ENCODE measurements at places on chromosomes 4 and X.
A peak's percentile ranks its signal among the peaks of the same experiment; 100 is the strongest.

- H3K27ac ChIP-seq: no peak overlapping the region
- H3K4me1 ChIP-seq: peaks cover 5% of the 10 kb centered on the region
- H3K36me3 ChIP-seq: no peaks in the 10 kb centered on the region
- no peaks in the 10 kb centered on the region for H3K27me3 ChIP-seq
Measured at GRCh38 chr4:151627491-151627890, 133.3 kb downstream of the GATB start.

DNA sequence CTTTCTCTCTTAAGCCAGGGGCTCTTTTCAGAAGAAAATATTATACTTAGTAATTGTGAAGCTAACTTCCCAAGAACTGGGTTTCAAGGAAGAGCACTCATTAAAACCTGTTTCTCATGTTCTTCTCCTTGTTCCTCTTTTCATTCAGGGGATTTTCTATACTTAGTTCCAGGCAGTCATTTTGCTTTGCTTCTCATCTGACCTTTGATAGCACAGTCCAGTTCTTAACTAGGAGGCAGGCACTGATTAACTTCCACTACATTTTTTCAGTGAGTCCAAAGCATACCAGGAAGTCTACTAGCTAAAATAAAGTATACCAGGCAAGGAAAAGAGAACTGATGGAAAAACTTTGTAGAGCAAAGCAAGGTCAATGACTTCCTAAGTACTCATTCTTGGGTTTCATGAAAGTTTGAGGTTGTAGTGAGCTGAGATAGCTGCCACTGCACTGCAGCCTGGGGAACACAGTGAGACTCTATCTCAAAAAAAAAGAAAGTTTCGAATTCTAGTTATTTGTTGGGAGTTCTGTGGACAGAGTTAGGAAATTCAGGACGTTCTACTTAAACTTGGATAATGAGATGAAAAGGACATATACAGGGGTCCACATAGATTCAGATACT is 190.1 kb upstream of the HS3ST1 start:
- no peak overlapping the region for H3K4me3 ChIP-seq
- H3K4me1 ChIP-seq: no peaks in the 10 kb centered on the region
- no peaks in the 10 kb centered on the region for H3K27me3 ChIP-seq
- H3K36me3 ChIP-seq: no peaks in the 10 kb centered on the region
- H3K27ac ChIP-seq: no peak overlapping the region
- no peak for DNase-seq

GRCh38 chrX:44951572-44952067 is 78.6 kb downstream of the KDM6A start:
- peaks cover 5% of the 10 kb centered on the region for H3K4me1 ChIP-seq
- DNase-seq: no peak
- H3K27ac ChIP-seq: no peak overlapping the region

GRCh38 chrX:53239474-53239873 is 14.5 kb upstream of the KDM5C start:
- no peaks in the 10 kb centered on the region for H3K27me3 ChIP-seq
- no peak for DNase-seq
- H3K4me3 ChIP-seq: no peak overlapping the region
- no peak overlapping the region for H3K27ac ChIP-seq
- H3K36me3 ChIP-seq: no peaks in the 10 kb centered on the region
- H3K4me1 ChIP-seq: no peaks in the 10 kb centered on the region

- H3K4me3 ChIP-seq: no peak overlapping the region
- DNase-seq: no peak
- no peak overlapping the region for H3K27ac ChIP-seq
- H3K4me1 ChIP-seq: no peaks in the 10 kb centered on the region
- no peaks in the 10 kb centered on the region for H3K27me3 ChIP-seq
- no peaks in the 10 kb centered on the region for H3K36me3 ChIP-seq
Measured at GRCh38 chr4:26792639-26793038, 68.0 kb upstream of the STIM2 start.

- no peaks in the 10 kb centered on the region for H3K27me3 ChIP-seq
- H3K4me3 ChIP-seq: no peak overlapping the region
- H3K36me3 ChIP-seq: no peaks in the 10 kb centered on the region
- H3K27ac ChIP-seq: no peak overlapping the region
Measured at GRCh38 chrX:14476205-14476604, 53.1 kb upstream of the GLRA2 start.

DNA sequence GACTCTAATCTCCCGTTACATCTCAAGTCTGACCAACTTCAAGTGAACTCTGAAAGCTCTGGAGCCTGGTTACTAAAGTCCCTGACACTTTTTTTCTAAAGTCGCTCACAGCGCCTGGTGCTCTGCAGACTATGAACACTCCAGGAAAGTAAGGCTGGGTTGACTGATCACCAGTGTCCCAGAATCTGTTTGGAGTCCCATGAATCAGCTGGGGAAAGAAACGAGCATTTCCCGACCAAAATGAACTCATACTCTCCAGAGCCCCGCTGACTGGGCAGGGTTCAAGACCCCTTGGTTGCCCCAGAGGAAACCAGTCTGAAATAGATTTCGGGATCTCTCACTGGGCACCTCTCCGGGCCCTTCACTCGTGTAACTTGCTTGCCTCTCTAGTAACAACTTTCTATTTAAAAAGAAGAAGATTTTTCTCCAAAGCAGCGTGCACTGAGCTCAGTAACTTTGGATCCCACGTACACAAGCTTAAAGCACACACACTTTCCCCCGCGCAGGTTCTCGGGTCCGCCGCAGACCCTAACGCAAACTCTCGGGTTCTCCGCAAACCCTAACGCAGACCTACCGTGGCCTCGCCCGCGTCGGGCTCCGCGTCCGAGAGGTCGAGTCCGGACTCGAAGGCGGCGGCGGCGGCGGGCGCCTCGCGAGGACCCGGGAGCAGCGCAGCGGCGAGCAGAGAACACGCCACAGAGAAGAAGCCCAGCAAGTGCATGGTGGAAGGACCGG is 964 bp downstream of the VEGFC start:
- peak overlapping the region; percentile 74 for H3K27ac ChIP-seq
- peak overlapping the region; percentile 73 for H3K4me3 ChIP-seq
- DNase-seq: no peak
- no peaks in the 10 kb centered on the region for H3K27me3 ChIP-seq
- peaks cover 3% of the 10 kb centered on the region for H3K4me1 ChIP-seq

DNA sequence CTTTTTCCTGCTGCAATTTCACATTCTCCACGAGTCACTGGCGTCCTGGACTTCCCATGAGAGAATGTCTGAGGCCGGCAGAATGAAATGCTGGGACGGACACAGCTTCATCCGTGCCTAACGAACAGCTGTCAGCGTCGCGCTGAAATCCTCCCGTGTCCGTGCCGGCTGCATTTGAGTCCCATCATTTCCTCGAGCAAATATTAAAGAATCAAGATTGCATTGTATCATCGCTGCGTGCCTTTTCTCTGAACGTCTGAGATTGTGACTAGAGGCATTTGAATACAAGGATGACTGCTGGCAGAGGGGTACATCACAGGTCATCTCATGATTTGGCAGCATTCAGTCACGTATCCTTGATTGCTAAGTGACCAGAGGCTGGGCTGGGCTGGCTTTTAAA is 279.9 kb downstream of the ASMT start:
- no peak overlapping the region for H3K27ac ChIP-seq
- H3K36me3 ChIP-seq: no peaks in the 10 kb centered on the region
- no peaks in the 10 kb centered on the region for H3K4me1 ChIP-seq
- DNase-seq: no peak

DNA sequence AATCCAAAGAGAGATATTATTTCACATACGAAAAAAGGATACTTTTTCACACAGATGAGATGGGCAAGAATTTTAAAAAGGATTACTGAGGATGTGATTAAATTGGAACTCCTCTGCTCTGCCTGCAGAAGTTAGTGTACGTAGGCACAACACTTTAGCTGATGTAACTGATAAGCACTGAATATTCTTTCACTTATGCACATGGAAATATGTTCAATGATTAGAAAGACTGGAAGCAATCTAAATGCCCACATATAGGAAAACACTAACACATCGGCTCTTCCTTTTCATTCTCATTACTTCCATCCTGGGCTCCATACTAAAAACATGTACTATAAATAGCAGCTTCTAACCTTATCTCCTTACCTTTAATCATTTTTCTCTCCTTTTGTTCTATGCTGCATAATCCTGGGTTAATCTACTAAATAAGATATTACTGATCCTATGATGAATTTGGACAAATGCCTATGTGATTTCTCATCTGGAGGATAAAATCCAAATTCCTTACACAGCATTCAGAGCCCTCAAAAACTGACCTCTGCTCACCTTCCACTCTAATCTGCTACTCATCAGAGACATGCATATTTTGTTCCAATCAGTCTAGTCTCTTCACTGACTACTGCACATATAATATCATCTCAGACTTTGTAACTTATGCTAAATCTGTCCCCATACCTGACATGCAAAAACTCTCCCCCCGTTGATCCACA is 197.8 kb downstream of the PDGFC start:
- H3K36me3 ChIP-seq: no peaks in the 10 kb centered on the region
- no peaks in the 10 kb centered on the region for H3K4me1 ChIP-seq
- H3K4me3 ChIP-seq: no peak overlapping the region
- no peaks in the 10 kb centered on the region for H3K27me3 ChIP-seq

DNA sequence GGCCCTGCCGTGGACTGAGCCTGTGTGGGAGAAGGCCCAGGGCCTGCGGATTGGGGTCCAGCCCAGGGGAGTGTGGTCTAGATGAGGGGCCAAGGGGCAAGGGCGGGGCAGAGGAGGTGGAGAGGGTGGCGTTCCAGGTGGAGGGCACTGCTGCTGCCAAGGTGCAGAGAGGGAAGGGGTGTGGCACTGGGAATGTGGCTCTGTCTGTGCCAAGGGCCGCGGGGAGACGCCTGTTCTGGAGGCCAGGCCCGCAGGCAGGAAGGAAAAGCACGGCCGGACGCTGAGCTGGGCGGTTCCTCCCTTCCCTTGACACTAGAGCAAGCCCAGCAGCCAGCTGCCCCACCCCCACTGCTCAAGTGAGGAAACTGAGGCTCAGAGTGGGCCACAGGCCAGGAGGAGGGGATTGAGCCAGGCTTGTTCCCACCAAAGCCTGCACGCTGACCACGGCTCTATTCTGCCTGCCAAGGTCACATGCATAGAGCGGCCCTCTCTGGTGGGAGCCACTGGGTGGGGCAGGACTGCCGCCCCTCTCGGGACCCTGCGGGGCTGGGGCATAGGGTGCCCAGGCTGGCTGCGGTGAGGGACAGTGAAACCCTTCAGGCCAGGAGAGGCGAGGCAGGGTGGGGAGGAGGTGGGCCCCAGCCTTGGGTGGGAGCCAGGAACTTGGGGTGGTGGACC is 13.0 kb downstream of the SH3BP2 start:
- no peak for DNase-seq
- H3K27ac ChIP-seq: no peak overlapping the region
- peaks cover 20% of the 10 kb centered on the region for H3K4me1 ChIP-seq
- H3K27me3 ChIP-seq: no peaks in the 10 kb centered on the region
- no peak overlapping the region for H3K4me3 ChIP-seq

DNA sequence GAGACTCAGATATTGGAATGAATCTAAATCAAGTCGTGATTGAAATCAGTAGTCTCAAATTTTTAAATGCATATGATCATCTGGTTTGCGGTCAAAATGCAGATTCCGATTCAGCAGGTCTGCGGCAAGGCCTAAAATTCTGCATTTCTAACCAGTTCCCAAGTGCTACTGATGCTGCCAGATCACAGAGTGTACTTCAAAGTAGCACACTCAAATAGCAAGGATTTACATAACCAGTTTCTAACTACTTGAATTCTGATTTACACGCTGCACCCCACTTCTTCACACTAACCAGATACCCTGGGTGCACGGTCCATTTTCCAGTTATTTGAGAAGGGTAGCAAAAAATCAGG is 752 bp downstream of the MBTPS2 start:
- H3K27ac ChIP-seq: no peak overlapping the region
- no peaks in the 10 kb centered on the region for H3K36me3 ChIP-seq
- DNase-seq: no peak
- no peaks in the 10 kb centered on the region for H3K4me1 ChIP-seq

DNA sequence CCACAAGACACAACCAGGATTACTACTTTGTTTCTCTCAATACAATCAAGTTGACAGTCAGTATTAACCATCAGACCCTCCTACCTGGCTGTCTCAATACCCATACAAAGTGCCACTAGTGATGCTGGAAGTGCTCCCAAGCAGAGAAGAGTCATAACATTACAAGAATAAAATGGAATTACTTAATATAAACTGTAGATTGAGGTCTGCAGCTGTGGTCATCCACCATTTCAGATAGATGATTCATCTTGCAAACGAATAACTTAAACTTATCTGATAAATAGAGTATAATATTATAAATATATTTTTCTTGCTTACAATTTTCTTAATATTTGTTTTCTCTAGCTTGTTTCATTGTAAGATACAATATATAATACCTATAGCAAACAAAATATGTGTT is 1034.2 kb upstream of the PCDH10 start:
- no peaks in the 10 kb centered on the region for H3K27me3 ChIP-seq
- no peak overlapping the region for H3K27ac ChIP-seq
- DNase-seq: no peak
- no peaks in the 10 kb centered on the region for H3K36me3 ChIP-seq
- no peak overlapping the region for H3K4me3 ChIP-seq
- H3K4me1 ChIP-seq: no peaks in the 10 kb centered on the region

- H3K27ac ChIP-seq: no peak overlapping the region
- H3K36me3 ChIP-seq: no peaks in the 10 kb centered on the region
- H3K27me3 ChIP-seq: no peaks in the 10 kb centered on the region
- peak; percentile 70 for DNase-seq
- H3K4me1 ChIP-seq: peaks cover 10% of the 10 kb centered on the region
Measured at GRCh38 chr4:7193030-7193958, 956 bp downstream of the SORCS2 start.

GRCh38 chrX:23013366-23013765 is 13.6 kb downstream of the DDX53 start:
- no peaks in the 10 kb centered on the region for H3K36me3 ChIP-seq
- no peak overlapping the region for H3K4me3 ChIP-seq
- no peak overlapping the region for H3K27ac ChIP-seq
- H3K4me1 ChIP-seq: no peaks in the 10 kb centered on the region

DNA sequence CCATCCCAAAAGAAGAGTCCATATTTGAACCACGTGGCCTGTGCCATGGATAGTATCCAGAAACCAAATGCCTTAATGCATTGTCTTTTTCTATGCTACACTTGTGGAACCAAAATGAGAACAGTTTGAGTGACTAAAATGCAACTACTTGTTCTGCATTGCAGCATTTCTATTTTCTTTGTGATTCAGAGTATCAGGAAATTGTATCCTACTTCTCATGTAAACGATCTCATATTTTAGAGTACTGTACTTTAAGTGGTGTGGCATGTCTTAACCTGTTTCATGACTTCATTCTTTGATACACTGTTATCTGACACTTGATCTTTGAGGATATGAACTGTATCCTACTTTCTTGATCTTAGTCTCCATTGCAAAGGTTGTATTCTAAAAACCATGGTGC is 167.2 kb upstream of the WDR1 start:
- no peaks in the 10 kb centered on the region for H3K36me3 ChIP-seq
- H3K27ac ChIP-seq: no peak overlapping the region
- H3K4me1 ChIP-seq: no peaks in the 10 kb centered on the region
- no peak for DNase-seq
- no peak overlapping the region for H3K4me3 ChIP-seq

GRCh38 chr4:63275491-63275890 is 1133.8 kb downstream of the TECRL start:
- DNase-seq: no peak
- no peak overlapping the region for H3K27ac ChIP-seq
- H3K36me3 ChIP-seq: no peaks in the 10 kb centered on the region
- H3K4me1 ChIP-seq: no peaks in the 10 kb centered on the region
- no peaks in the 10 kb centered on the region for H3K27me3 ChIP-seq

GRCh38 chrX:40671126-40671525 is 23.8 kb upstream of the CXorf38 start:
- no peaks in the 10 kb centered on the region for H3K27me3 ChIP-seq
- DNase-seq: no peak
- H3K4me1 ChIP-seq: no peaks in the 10 kb centered on the region
- no peak overlapping the region for H3K4me3 ChIP-seq

- H3K4me3 ChIP-seq: no peak overlapping the region
- H3K27ac ChIP-seq: no peak overlapping the region
- H3K27me3 ChIP-seq: no peaks in the 10 kb centered on the region
- DNase-seq: no peak
- no peaks in the 10 kb centered on the region for H3K36me3 ChIP-seq
Measured at GRCh38 chrX:151679798-151680402, 15.4 kb upstream of the PRRG3 start.
